ENCODE measurements at places on chromosomes 4 and X. TPM values are rescaled to one million over a fixed set of nuclear protein-coding genes. Genes with fewer than 3 reads are reported as not detected.

The GAGE12E gene
- polyA plus RNA-seq, result not detected

The ATP7A gene
- polyA plus RNA-seq, result 0.88 TPM

The ANOS1 gene
- 3.5 TPM for polyA plus RNA-seq

The TMEM156 gene
- polyA plus RNA-seq, result 0.25 TPM

The CSN1S1 gene
- polyA plus RNA-seq, result not detected

The TMEM175 gene
- polyA plus RNA-seq, result 35.2 TPM

The HPGDS gene
- polyA plus RNA-seq, result 0.26 TPM

The ERCC6L gene
- polyA plus RNA-seq, result not detected

Measured in aorta (tissue), 5 donors.